ENCODE measurements at places on chromosomes 2 and 18. TPM values are rescaled to one million over a fixed set of nuclear protein-coding genes. Genes with fewer than 3 reads are reported as not detected.
A peak's percentile ranks its signal among the peaks of the same experiment; 100 is the strongest.

Gene ABCG8
- total RNA-seq, result not detected

Gene SPDYA
- total RNA-seq, result 1.8 TPM

- no peak for DNase-seq
Measured at GRCh38 chr2:40037303-40037702, 258.2 kb upstream of the THUMPD2 start.

DNA sequence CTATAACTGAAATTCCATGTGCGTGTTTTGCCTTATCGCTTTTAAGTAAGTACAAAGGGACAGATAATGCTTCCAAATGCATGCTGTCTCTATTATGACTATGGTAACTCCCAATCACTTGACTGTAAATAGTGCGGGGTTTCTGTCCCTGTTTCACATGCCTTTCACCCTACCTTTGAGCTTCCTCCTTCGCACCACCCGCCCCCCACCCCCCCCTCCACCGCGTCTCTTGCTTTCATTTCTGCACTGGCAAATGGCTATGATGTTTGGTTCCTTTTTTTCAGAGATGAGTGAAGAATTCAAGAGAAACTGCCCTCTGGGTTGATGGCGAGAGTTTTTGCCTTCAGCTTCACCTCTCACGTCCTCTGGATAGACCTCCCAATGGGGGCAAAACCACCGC is 25.0 kb upstream of the SPP2 start:
- DNase-seq, result no peak

- DNase-seq, result peak; percentile 61
Measured at GRCh38 chr2:143259368-143259958, 130.2 kb downstream of the ARHGAP15 start.

Data from activated naive CD4-positive, alpha-beta T cell treated with anti-CD3 and anti-CD28 coated beads, Interleukin-2, amount 50 U/mL, for 72 hours (primary cell).